ENCODE measurements at places on chromosomes 4 and X. TPM values are rescaled to one million over a fixed set of nuclear protein-coding genes. Genes with fewer than 3 reads are reported as not detected.

GRCh38 chr4:155690044-155690837, 23.6 kb downstream of the GUCY1A1 start:
- H3K4me1 ChIP-seq = no peaks in the 10 kb centered on the region
- H3K36me3 ChIP-seq = no peaks in the 10 kb centered on the region
- no peaks in the 10 kb centered on the region for H3K27me3 ChIP-seq
- no peak overlapping the region for H3K27ac ChIP-seq
- DNase-seq = no peak

- H3K4me1 ChIP-seq = no peaks in the 10 kb centered on the region
- no peaks in the 10 kb centered on the region for H3K36me3 ChIP-seq
- H3K4me3 ChIP-seq = no peak overlapping the region
- DNase-seq = no peak
These were observed 6.1 kb downstream of the CXCL10 start for GRCh38 chr4:76017056-76017686.

GRCh38 chrX:71941776-71942175, 31.1 kb downstream of the NHSL2 start:
- no peak overlapping the region for H3K4me3 ChIP-seq
- H3K27me3 ChIP-seq = no peaks in the 10 kb centered on the region
- no peak overlapping the region for H3K27ac ChIP-seq
- peaks cover 12% of the 10 kb centered on the region for H3K4me1 ChIP-seq
- no peak for DNase-seq

GRCh38 chr4:107693132-107693531, 26.9 kb downstream of the PAPSS1 start:
- no peaks in the 10 kb centered on the region for H3K4me1 ChIP-seq
- no peak overlapping the region for H3K27ac ChIP-seq
- DNase-seq = no peak
- H3K4me3 ChIP-seq = no peak overlapping the region
- H3K27me3 ChIP-seq = no peaks in the 10 kb centered on the region
- peaks cover 34% of the 10 kb centered on the region for H3K36me3 ChIP-seq

GRCh38 chr4:159298502-159298901, 195.6 kb downstream of the RAPGEF2 start:
- no peaks in the 10 kb centered on the region for H3K27me3 ChIP-seq
- H3K36me3 ChIP-seq = peaks cover 3% of the 10 kb centered on the region
- no peak overlapping the region for H3K4me3 ChIP-seq

The PRSS12 gene
- 1.1 TPM for total RNA-seq

- no peak for DNase-seq
- peaks cover 38% of the 10 kb centered on the region for H3K4me1 ChIP-seq
- H3K36me3 ChIP-seq = no peaks in the 10 kb centered on the region
- H3K4me3 ChIP-seq = no peak overlapping the region
These were observed 235.6 kb upstream of the JADE1 start for GRCh38 chr4:128573781-128574508.

GRCh38 chrX:23788521-23788920, 5.5 kb downstream of the SAT1 start:
- no peaks in the 10 kb centered on the region for H3K27me3 ChIP-seq
- H3K36me3 ChIP-seq = peaks cover 15% of the 10 kb centered on the region
- DNase-seq = no peak
- H3K27ac ChIP-seq = peak overlapping the region; percentile 61

The SPOCK3 gene
- total RNA-seq = 0.56 TPM

- no peaks in the 10 kb centered on the region for H3K36me3 ChIP-seq
- peaks cover 5% of the 10 kb centered on the region for H3K27me3 ChIP-seq
- no peak overlapping the region for H3K27ac ChIP-seq
These were observed 113.7 kb downstream of the BMP15 start for GRCh38 chrX:51024106-51024696.

The PGAM4 gene
- not detected for total RNA-seq

The CNGA1 gene
- total RNA-seq = not detected

- no peak for DNase-seq
- H3K4me3 ChIP-seq = no peak overlapping the region
- no peaks in the 10 kb centered on the region for H3K27me3 ChIP-seq
- no peaks in the 10 kb centered on the region for H3K36me3 ChIP-seq
These were observed 320.7 kb upstream of the CLNK start for GRCh38 chr4:11005300-11005699.

DNA sequence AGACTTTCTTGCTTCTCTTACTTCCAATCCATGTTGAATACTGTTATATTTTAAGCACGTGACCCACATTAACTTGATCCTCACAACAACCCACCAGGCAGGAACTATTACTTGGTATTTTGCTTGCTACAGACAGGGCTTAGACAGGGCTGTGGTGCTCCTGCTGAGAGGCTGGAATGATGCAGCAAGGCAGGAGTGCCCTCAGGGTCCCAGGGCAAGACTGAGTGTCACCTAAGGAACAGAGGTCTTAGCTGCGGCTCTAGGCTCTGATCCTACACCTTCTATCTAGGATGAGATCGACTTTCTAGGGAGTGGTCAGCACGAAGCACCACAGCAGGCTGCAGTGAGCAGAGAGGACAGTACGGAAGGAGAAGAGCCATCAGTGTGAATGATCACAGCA, 20.0 kb downstream of the TAPT1 start:
- no peak overlapping the region for H3K4me3 ChIP-seq
- no peak for DNase-seq
- no peak overlapping the region for H3K27ac ChIP-seq
- H3K4me1 ChIP-seq = no peaks in the 10 kb centered on the region
- H3K36me3 ChIP-seq = no peaks in the 10 kb centered on the region

- H3K27ac ChIP-seq = no peak overlapping the region
- H3K4me3 ChIP-seq = no peak overlapping the region
- no peaks in the 10 kb centered on the region for H3K4me1 ChIP-seq
- peaks cover 46% of the 10 kb centered on the region for H3K36me3 ChIP-seq
- H3K27me3 ChIP-seq = no peaks in the 10 kb centered on the region
These were observed 94.3 kb downstream of the CPE start for GRCh38 chr4:165472943-165473676.

The FGF16 gene
- not detected for total RNA-seq

- no peak for DNase-seq
- H3K27me3 ChIP-seq = no peaks in the 10 kb centered on the region
- no peaks in the 10 kb centered on the region for H3K4me1 ChIP-seq
- no peaks in the 10 kb centered on the region for H3K36me3 ChIP-seq
These were observed 30.1 kb upstream of the TMEM154 start for GRCh38 chr4:152709675-152710438.

The DCHS2 gene
- total RNA-seq = 0.91 TPM

DNA sequence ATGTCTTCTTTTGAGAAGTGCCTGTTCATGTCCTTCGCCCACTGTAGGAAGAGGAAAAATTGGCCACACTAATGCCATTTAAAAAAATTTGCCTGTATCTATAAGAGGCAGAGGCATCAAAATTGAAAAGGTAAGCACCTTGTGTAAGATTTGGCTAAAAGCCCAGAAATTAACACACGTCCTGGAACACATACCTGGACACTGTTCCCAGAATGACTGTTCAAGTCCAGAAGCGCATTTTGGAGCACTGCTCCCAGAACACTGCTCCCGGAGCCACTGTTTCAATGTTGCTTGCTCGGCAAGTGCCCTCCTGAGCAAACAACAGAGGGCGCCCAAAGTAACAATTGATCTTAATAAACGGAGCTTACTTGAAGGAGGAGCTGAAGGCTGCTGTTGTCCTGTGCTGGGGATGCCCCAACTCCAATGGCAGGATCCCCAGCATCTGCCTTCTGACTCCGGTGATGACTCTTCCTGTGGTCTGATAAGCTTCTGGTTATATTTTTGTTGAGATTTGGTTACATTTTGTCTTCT, 1958.6 kb downstream of the C4orf33 start:
- no peak overlapping the region for H3K27ac ChIP-seq
- no peak for DNase-seq
- H3K36me3 ChIP-seq = no peaks in the 10 kb centered on the region

GRCh38 chrX:78493180-78493579, 165.8 kb upstream of the CYSLTR1 start:
- peaks cover 7% of the 10 kb centered on the region for H3K4me1 ChIP-seq
- H3K27me3 ChIP-seq = no peaks in the 10 kb centered on the region
- H3K27ac ChIP-seq = no peak overlapping the region
- no peak for DNase-seq

- H3K27me3 ChIP-seq = no peaks in the 10 kb centered on the region
- H3K36me3 ChIP-seq = peaks cover 22% of the 10 kb centered on the region
- H3K4me1 ChIP-seq = peaks cover 4% of the 10 kb centered on the region
- no peak overlapping the region for H3K27ac ChIP-seq
- no peak overlapping the region for H3K4me3 ChIP-seq
- DNase-seq = no peak
These were observed 45.5 kb downstream of the PRDM5 start for GRCh38 chr4:120877021-120877420.

- no peak overlapping the region for H3K4me3 ChIP-seq
- no peak overlapping the region for H3K27ac ChIP-seq
- H3K27me3 ChIP-seq = no peaks in the 10 kb centered on the region
- peaks cover 2% of the 10 kb centered on the region for H3K36me3 ChIP-seq
These were observed 328.3 kb upstream of the RPS6KA3 start for GRCh38 chrX:20594985-20595384.

GRCh38 chr4:136150046-136150445, 1382.2 kb downstream of the PCDH18 start:
- no peaks in the 10 kb centered on the region for H3K4me1 ChIP-seq
- no peak overlapping the region for H3K4me3 ChIP-seq
- DNase-seq = no peak
- no peak overlapping the region for H3K27ac ChIP-seq

The ZAR1 gene
- total RNA-seq = 0.27 TPM

- H3K4me3 ChIP-seq = no peak overlapping the region
- H3K4me1 ChIP-seq = peaks cover 4% of the 10 kb centered on the region
- H3K27me3 ChIP-seq = peaks cover 83% of the 10 kb centered on the region
- DNase-seq = no peak
These were observed 2.1 kb upstream of the CPZ start for GRCh38 chr4:8590546-8590880.

The BST1 gene
- total RNA-seq = 1.1 TPM

- H3K27ac ChIP-seq = no peak overlapping the region
- peaks cover 16% of the 10 kb centered on the region for H3K27me3 ChIP-seq
- peaks cover 16% of the 10 kb centered on the region for H3K4me1 ChIP-seq
- no peak overlapping the region for H3K4me3 ChIP-seq
- H3K36me3 ChIP-seq = no peaks in the 10 kb centered on the region
These were observed 4.0 kb upstream of the ABLIM2 start for GRCh38 chr4:8162625-8163024.

DNA sequence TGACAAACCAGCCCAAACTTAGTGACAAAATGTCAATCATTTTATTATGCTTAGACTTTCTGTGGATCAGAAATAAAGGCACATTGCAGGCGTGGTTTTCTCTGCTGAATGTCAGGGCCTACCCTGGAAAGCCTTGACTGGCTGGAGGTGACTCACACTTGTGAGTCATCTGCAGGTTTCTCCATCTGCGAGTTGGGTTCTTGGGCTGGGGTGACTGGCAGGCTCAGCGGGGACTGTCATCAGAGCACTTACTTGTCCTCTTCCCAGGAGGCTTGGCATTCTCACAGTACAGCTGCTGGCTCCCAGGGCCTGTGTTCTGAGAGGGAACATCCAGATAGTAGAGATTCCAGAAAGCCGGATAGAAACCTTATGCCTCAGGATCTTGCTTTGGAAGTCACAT, 153.8 kb upstream of the AGA start:
- H3K36me3 ChIP-seq = no peaks in the 10 kb centered on the region
- H3K27ac ChIP-seq = no peak overlapping the region
- no peaks in the 10 kb centered on the region for H3K27me3 ChIP-seq
- no peak overlapping the region for H3K4me3 ChIP-seq
- H3K4me1 ChIP-seq = peaks cover 11% of the 10 kb centered on the region

The SLC9A7 gene
- total RNA-seq = 4.3 TPM

The CA5B gene
- 5.7 TPM for total RNA-seq

The HS6ST2 gene
- 14.2 TPM for total RNA-seq

The MMRN1 gene
- total RNA-seq = 10.7 TPM

DNA sequence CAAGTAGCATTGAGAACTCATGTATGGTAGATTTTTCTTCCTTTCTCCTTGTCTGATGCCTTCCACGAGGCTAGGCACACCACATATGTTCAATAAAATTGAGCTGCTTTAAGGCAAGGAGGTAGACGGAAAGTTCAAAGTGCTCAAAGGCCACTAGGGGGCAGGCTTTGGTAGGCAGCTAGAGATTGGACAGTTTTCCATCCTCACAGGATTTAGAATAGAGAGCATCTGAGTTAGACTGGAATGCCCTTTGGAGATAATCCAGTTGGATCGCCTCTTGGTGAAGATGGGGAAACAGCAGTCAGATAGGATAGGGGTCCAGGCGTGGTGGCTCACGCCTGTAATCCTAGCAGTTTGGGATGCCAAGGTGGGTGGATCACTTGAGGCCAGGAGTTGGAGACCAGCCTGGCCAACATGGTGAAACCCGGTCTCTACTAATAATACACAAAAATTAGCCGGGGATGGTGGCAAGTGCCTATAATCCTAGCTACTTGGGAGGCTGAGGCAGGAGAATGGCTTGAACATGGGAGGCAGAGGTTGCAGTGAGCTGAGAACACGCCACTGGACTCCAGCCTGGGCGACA, 30.4 kb downstream of the ELF4 start:
- no peak overlapping the region for H3K27ac ChIP-seq
- H3K36me3 ChIP-seq = no peaks in the 10 kb centered on the region
- H3K4me1 ChIP-seq = peaks cover 4% of the 10 kb centered on the region
- H3K4me3 ChIP-seq = no peak overlapping the region
- peak; percentile 48 for DNase-seq

DNA sequence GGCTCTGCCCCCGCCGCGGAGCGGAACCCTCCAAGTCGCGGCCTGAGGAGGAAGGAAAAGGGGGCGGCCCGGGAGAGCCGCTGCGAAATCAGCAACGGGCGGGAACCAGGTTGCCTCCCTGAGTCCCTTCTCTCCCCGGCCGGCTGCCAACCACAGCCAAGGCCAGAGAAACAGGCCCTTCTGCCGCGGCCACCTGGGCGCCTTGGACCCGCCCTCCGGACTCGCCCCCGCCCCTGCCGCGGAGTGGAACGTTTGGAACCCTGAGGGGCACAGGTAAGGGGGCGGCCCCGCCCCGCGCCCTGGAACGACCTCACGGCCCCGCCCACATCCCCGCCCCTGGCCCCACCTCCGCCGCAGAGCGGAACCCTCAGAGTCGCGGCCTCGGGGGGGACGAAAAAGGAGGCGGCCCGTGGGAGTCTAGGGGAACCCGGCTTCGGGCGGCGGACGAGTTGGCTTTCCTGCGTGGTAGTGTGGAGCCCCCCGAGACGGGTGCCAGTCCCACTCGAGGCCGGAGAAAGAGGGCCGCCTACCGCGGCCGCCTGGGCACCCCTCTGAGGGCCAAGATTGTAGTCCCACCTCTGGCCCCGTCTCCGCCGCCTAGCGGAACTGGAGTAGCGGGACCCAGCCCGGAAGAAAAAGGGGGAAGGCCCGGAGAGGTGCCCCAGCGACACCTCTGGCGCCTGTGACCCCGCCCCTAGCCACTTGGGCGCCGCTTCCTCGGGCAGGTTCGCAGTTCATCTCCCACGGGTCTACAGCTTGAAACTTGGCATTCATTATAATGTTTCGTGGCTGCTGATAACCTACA, 669 bp upstream of the PHKA2 start:
- peak overlapping the region; percentile 27 for H3K27ac ChIP-seq
- peaks cover 5% of the 10 kb centered on the region for H3K4me1 ChIP-seq
- H3K36me3 ChIP-seq = no peaks in the 10 kb centered on the region
- no peaks in the 10 kb centered on the region for H3K27me3 ChIP-seq
- DNase-seq = peak; percentile 58
